ENCODE measurements at places on chromosomes 6 and 20. TPM values are rescaled to one million over a fixed set of nuclear protein-coding genes. Genes with fewer than 3 reads are reported as not detected.

The NRN1 gene
- total RNA-seq = not detected

The NCOA3 gene
- 25.7 TPM for total RNA-seq

The EPHA7 gene
- under 0.01 TPM for total RNA-seq

The NT5DC1 gene
- 21.0 TPM for total RNA-seq

The SCGN gene
- not detected for total RNA-seq

The HLA-DQB2 gene
- not detected for total RNA-seq

The RNF39 gene
- 3.6 TPM for total RNA-seq

The DNAH8 gene
- total RNA-seq = under 0.01 TPM

The PLCB4 gene
- total RNA-seq = 3.1 TPM

The VWA7 gene
- 0.34 TPM for total RNA-seq

The HAO1 gene
- not detected for total RNA-seq

The STXBP5 gene
- 20.3 TPM for total RNA-seq

GRCh38 chr20:13356591-13356990, 135.5 kb downstream of the ISM1 start:
- no peak for DNase-seq

DNA sequence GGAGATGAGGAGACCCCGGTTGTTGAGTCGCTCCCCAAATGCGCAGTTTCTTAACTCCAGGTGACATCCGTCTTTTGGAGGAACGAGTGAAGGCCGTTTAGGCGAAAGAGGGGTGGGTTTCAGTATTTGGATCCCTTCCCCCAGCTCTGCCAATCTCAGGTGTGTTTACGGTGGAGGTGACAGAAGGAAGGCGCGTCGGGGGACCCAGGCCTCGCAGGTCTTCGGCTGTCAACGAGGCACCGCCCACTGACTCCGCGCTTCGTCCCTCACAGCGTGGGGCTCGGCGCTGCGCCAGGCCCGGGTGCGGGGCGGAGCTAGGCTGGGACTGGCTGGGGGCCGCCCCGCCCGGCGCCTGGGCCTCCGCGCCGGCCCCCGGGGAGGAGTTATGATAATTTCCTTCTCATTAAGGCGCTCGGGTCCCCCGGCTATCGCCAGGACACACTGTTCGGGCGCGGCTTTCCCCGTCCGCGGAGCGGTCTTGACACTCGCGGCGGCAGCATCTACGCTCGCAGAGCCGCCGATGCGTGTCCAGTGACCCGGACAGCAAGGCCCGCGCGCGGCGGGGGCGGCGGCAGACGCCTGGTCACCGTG, at the start of gene TFAP2C:
TSS of gene TFAP2C (plus strand) at position 434 of the 591 bp plus-strand sequence. CDS start 239 bp downstream, outside the sequence.
- DNase-seq = no peak

- DNase-seq = no peak
These were observed 5.9 kb upstream of the SLCO4A1 start for GRCh38 chr20:62636446-62636845.

DNA sequence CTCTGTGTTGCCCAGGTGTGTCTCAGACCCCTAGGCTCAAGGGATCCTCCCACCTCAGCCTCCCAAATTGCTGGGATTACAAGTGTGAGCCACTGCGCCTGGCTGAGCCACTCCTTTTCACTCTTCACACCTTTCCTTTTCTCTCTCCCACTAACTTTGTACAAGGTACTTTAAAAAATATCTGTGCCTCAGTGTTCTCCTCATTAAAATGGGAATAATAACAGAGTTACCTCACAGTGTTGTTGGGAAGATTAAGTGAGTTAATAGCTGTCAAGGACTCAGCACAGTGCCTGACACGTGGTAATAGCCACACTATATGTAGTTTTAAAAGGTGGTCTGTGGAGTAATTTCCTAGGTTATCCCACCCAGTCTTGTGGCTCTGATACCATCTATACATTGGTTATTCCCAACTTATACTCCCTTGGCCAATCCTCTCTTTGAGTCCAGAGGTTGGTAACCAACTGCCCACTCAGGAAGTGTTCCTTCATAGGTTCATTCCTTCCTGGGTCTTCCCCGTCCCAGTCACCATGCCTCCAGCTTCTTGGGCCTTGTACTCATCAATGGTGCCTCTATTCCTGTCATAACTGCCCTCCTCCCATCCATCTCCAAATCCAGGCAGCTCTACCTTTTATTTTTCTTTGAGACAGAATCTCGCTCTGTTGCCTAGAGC, 78.6 kb upstream of the NAA20 start:
- DNase-seq = no peak

DNA sequence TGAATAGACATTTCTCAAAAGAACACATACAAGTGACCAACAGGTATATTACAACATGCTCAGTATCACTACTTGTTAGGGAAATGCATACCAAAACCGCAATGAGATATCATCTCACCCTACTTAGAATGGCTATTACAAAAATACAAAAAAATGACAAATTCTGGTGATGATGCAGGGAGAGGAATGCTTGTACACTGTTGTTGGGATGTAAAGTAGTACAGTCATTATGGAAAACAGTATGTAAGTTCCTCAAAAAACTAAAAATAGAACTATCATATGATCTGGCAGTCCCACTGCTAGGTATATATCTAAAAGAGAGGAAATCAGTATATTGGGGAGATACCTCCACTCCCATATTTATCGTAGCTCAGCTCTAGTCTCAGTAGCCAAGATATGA, 10.9 kb upstream of the SLC17A5 start:
- no peak for DNase-seq

DNA sequence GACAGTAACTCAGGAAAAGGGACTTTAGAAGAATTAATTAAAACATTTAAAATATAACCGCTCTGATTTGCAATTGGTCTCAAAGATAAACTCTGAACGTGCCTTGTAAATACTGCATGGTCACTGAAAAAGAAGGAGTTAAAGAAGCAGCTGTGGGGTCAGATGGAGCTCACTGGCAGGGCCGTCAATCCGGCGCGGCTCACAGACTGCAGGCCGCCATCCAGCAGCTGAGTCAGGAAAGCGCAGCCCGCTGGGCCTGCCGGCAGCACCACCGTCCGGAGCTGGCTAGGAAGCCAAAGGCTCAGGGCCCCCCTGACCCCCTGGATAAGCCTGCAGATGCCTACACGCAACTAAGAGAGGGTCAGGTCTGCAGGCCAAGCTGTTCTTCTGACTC, 54.2 kb upstream of the FRMD1 start:
- DNase-seq = no peak

DNA sequence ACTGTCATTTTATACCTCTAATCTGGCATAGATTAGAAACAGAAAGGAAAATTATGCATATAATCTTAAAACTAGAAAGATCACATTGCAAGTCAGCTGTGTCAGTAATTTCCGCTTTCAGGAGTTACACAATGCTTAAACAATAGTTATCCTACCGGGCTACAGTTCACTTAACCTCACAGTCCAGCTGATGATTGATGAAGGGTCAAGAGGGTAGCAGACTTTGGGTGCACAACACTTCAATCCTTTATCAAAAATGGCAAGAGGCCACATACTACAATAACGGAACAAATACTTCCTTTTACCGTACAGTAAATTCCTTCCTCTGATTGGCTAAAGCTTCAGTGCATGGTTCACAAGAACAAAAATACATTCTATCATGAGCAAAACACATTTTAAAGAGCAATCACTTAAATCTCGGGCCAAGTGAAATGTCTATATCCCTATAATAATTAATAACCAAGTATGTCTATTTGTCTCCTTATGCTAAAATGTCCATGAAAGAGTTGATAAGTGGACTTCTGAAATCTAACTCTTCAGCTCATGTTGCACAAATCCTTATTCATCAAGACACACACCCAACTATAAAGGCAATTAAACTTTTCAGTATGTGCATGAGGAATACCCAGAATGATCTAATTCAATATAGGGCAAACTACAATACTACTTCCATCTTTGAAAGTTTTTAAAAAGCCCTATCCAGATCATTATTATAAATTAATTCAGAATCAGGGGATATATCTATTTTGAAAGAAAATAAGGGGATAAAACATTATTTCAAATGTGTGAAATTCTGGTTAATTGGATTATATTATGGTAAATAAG, 76.8 kb downstream of the HIVEP2 start:
- DNase-seq = no peak

- no peak for DNase-seq
These were observed 80.8 kb downstream of the SCAF8 start for GRCh38 chr6:154814063-154814462.

GRCh38 chr6:156952401-156952800, 175.2 kb downstream of the ARID1B start:
- no peak for DNase-seq

GRCh38 chr6:170034294-170034693, 256.6 kb downstream of the DLL1 start:
- DNase-seq = no peak

GRCh38 chr20:38167851-38168760, 3.0 kb upstream of the TGM2 start:
- DNase-seq = peak; percentile 73

DNA sequence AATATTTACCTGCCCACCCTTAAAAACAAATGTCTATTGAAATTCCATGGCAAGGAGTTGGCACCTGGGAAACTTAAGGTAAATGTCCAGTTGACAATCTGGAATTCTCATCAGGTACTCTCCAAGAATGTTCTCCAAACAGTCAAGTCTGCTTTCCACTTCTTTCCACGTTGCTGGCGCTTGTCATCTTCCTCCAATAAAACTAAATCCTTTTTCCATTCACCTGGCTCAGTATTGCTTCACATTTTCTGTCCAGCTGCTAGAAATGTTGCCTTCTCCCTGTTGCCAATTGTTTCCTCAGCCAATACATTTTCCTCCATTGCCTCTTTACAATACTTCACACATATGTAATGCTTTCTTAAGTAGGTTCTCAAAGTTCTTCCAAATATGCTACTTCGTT, 1288.1 kb upstream of the MAP3K7 start:
- DNase-seq = no peak

- no peak for DNase-seq
These were observed 209.0 kb upstream of the RSPO3 start for GRCh38 chr6:126909493-126909892.

DNA sequence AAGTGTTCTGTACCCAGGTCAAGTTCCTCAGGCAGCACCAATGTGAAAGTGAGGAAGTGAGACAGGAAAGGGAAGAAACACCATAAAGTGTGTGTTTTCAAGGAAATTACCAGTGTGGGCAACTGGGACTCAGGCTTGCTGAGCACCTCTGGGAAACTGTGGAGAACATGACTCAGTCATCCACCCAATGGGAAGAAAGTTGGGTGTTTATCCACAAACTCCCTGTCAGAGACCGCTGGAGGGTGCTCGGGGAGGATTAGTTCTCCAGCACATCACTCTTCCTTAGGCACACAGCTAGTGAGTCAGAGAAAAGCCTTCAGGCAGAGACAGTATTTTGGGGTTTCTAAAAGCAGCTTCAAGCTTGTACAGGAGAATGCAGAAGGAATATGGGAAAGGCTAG, 93.6 kb downstream of the PCSK2 start:
- DNase-seq = peak; percentile 46

DNA sequence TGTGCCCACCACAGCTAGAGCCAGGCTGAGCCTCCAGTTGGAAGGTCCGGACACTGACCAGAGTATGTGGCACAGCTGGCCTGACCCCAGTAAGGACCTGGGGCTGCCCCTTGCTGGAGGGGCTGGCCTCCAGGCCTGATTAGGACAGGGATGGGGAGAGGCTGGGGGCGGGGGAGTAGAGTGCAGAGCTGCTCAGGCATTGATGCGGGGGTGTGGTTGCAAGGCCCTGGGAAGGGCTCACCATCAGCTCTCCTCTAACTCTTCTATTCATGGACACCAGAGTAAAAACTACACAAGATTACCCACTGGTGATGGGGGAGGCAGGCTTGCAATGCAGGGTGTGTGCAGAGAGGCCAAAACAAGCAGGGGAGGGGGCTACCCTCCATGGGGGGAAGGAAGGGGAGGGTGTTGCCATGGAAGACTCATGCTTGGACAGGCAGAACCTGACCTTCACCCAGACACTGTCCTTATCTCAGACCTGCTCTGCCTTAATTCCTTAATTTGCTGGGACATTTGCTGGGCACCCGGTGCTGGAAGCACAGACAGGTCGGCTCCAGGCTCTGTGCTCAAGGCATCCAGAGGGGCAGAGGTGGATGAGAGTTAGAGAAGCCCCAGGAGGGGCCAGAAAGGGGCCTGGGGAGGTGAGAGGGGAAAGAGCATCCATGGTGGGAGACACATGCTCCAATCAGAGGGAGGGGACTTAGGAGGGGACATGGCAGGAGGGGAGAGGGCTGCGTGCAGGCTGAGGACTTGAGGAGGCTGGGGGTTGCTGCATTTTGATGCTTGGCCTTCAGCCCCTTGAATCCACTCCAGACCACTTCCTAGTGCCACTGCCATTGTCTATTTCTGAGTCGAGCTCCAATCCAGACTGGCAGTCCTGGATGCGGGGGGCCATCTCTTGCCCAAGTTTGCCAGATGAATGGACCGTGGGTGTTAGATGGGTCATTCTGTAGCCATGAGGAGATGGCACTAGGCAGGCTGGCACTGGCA, 7.6 kb upstream of the EMILIN3 start:
- DNase-seq = no peak

DNA sequence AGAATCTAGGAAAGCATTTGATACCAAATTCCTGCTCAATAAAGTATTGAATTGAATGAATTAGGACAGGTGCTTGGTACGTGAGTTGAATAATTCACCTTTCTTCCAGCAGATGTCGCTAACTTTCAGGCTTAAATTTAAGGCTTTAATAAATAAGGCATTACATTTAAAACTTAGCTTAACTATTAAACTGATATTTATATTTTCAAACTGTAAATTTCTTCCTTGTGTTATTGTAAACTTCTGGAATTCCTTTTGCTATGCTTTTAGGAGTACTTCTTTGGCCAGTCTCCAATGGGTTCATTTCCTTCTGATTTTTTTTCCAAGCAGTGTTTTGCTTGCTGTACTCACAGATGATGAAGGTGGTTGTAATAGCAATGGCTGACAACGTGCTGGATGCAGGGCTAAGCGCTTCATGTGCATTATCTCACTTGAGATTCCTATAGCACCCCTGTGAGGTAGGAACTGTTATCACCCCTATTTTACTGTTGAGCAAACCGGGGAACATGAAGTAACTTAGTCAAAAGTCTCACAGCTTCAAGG, 71.3 kb upstream of the SLC2A12 start:
- peak; percentile 40 for DNase-seq

DNA sequence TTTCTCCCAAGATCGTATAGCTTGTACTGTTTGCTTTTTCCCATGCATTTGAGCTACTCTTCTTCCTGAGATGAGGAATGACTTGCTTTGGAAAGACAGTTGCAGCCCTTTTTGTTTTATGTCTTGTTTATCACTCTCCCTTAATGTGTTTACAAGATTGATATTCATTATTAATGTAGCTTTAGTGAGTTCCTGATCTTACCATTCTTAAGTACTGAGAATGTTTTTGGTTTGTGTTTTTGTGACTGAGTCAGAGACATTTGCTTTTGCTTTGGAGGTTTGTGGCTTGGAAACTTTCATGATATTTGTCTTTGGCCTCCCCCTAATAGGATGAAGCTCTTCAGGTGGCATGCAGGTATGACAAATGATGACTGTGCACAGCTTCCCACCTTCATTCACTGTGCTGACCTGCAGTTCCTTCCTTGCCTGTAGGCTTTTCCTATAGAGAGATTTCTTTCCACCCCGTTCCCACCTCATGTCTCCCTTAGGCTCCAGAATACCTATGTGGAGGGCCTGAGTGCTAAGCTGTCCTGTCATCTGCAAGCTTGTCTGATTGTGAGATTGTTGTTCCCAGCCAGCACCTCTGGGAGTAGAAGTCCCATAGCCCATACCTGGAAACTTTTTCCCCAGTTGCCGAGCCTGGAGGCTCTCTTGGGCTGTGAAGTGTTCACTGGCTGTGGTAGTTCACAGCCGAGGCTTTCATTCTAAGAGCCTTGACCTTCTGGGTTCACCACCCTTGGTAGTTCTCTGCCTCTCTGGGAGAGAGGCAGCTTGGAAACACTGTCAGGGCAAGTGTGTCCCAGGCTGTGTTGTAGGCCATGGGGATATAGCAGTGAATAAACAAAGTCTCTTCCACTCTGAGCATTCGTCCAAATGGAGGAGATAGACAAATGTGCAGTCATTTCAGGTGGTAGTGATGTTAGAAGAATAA, 27.1 kb downstream of the CDS2 start:
- DNase-seq = peak; percentile 89

GRCh38 chr6:119628691-119629594, 279.4 kb upstream of the MAN1A1 start:
- DNase-seq = no peak
